Stomach (tissue), 19 donors: ENCODE measurements at places on chromosomes 11 and 22. TPM values are rescaled to one million over a fixed set of nuclear protein-coding genes. Genes with fewer than 3 reads are reported as not detected.

BRSK2 gene
- total RNA-seq = 1.8 TPM

TSKU gene
- 11.1 TPM for total RNA-seq

TH gene
- not detected for total RNA-seq

CNIH2 gene
- not detected for total RNA-seq

SLN gene
- total RNA-seq = not detected

CATSPERZ gene
- total RNA-seq = not detected

C1QTNF4 gene
- total RNA-seq = 0.87 TPM

HPX gene
- not detected for total RNA-seq

CKAP5 gene
- total RNA-seq = 56.2 TPM

MAPK11 gene
- total RNA-seq = 8.9 TPM

ACTN3 gene
- not detected for total RNA-seq

KRTAP5-9 gene
- total RNA-seq = not detected

STK33 gene
- 10.9 TPM for total RNA-seq

BAIAP2L2 gene
- 397 TPM for total RNA-seq

MRGPRX4 gene
- total RNA-seq = not detected

KCNJ1 gene
- total RNA-seq = not detected

NXPE1 gene
- not detected for total RNA-seq

FAM168A gene
- total RNA-seq = 4.9 TPM

CCDC73 gene
- not detected for total RNA-seq

OR52I1 gene
- total RNA-seq = not detected

FBXO3 gene
- total RNA-seq = 24.9 TPM

GGT5 gene
- 46.6 TPM for total RNA-seq

DDI1 gene
- total RNA-seq = not detected

LRP5 gene
- total RNA-seq = 36.5 TPM

OSBP2 gene
- total RNA-seq = 9.5 TPM

NAALAD2 gene
- not detected for total RNA-seq

CACNA1I gene
- not detected for total RNA-seq

RBMXL2 gene
- 7.6 TPM for total RNA-seq

C11orf16 gene
- total RNA-seq = not detected

NRIP3 gene
- 3.9 TPM for total RNA-seq

HIPK3 gene
- total RNA-seq = 113 TPM

RPS6KB2 gene
- total RNA-seq = 434 TPM

MYEOV gene
- 0.92 TPM for total RNA-seq

TMEM109 gene
- total RNA-seq = 80.8 TPM

ZNRD2 gene
- total RNA-seq = 56.6 TPM

TTC36 gene
- total RNA-seq = not detected

ARRB1 gene
- 44.3 TPM for total RNA-seq

DERL3 gene
- total RNA-seq = 1.5 TPM

CENPM gene
- total RNA-seq = 6.1 TPM

GSTT2B gene
- not detected for total RNA-seq

NNMT gene
- 86.2 TPM for total RNA-seq

ANO9 gene
- total RNA-seq = 40.2 TPM

LRRN4CL gene
- total RNA-seq = 7.0 TPM
